ENCODE measurements at places on chromosomes 12 and 14. TPM values are rescaled to one million over a fixed set of nuclear protein-coding genes. Genes with fewer than 3 reads are reported as not detected.

DNA sequence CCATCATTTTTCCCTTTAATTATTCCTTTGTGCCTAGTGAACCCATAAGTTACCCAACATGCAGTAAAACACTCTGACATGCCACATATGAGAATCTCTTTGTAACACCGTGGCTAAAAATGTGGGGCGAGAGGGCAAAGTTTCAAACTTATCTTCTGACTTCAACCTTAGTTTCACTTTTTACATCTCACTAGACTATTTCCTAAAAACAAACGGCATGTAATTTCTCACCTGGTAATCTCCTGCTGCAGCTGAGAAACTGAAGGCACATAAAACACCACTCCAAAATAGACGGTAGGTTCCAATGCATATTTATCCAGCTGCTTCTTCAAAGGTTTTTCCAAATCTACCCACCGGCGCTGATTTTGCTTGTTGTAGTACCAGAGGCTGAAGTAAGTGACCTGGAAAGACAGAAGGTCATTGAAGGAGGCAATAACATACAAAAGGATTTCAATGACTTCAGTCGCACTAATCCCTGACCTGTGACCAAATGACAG lies 37.9 kb downstream of the PTPN21 start:
- no peak for DNase-seq

Gene HELB
- polyA plus RNA-seq, result 3.0 TPM

- no peak for DNase-seq
Measured at GRCh38 chr12:113853491-113853890, 112.6 kb downstream of the RBM19 start.

GRCh38 chr12:28578361-28578760 lies 388.1 kb downstream of the CCDC91 start:
- DNase-seq, result no peak

GRCh38 chr14:96616161-96616721 lies 114.1 kb downstream of the PAPOLA start:
- DNase-seq, result no peak

Gene IRAK3
- 5.9 TPM for polyA plus RNA-seq

- no peak for DNase-seq
Measured at GRCh38 chr12:46839232-46839631, 13.4 kb upstream of the SLC38A4 start.

GRCh38 chr12:108399514-108399913 lies 60.4 kb upstream of the CMKLR1 start:
- DNase-seq, result peak; percentile 36

GRCh38 chr12:100490056-100490455 lies 16.4 kb downstream of the NR1H4 start:
- DNase-seq, result peak; percentile 38

- DNase-seq, result no peak
Measured at GRCh38 chr12:111160350-111161241, 208.3 kb downstream of the PHETA1 start.

DNA sequence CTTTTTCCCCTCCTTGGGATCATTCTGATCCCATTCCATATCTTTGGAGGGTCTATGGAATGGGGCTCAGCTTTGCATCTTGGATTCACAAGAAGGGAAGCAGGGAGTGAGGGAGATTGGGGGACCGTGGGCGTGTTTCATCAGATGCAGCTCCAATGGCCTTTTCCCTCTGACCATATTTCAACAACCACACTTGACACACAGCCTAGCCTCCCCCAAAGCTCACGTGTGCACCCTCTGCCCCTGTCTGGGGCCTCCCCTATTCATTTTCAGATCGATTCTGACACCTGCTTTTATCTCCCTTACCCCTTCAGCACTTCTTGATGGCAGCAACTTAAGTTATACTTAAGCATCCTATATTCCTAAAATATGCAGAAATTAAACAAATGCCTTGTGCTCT lies 126.6 kb downstream of the CHST11 start:
- DNase-seq, result no peak

Gene TSPAN19
- not detected for polyA plus RNA-seq

DNA sequence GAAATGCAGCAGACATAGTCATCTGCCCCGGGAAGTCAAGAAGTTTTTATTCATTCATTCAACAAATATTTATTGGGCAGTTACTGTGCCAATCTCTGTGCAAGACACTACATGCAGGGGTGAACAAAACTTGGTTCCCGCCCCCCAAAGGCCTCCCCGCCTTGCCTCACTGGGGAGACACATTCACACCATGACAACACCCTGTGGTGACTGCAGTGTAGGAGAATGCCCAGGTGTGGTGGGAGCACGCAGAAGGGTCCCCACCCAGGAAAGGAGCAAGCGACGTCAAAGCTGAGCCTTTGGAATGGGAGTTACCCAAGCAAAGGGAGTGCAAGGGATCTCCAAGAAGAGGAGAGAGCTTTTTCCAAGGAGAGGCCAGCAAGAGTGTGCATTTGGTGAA lies 1.6 kb upstream of the AQP6 start:
- DNase-seq, result no peak

DNA sequence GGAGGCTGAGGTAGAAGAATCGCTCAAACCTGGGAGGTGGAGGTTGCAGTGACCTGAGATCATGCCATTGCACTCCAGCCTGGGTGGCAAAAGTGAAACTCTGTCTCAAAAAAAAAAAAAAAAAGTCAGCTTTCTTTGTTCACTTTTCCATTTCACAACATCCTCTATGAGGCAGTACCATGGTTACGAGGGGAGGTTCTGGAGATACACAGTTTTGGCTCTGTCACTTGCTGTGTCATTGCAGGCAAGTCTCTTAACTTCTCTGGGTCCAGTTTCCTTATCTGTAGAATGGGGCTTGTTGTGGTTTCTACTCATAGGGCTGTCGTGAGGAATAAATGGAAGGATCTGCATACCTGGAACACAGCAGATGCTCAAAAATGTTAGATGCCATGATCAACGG lies 75.6 kb upstream of the SLC24A4 start:
- DNase-seq, result no peak

DNA sequence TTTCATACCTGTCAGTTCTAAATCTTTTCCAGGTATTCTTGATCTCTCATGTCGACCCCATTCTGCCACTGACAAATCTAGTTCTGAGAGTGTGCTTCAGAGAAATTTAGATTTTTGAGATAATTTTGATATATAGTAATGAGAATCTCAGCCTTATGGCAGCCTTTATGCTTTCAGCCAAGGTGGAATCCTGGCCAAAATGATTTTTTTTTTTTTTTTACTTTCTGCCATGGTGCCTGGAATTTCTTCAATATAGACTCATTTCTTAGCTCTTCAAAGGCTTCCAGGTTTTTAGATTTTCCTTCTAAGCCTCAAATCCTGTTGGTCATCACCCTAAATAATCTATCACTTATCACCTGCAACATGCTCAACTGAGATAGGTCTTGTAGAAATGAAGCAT lies 926.6 kb downstream of the NRXN3 start:
- no peak for DNase-seq

DNA sequence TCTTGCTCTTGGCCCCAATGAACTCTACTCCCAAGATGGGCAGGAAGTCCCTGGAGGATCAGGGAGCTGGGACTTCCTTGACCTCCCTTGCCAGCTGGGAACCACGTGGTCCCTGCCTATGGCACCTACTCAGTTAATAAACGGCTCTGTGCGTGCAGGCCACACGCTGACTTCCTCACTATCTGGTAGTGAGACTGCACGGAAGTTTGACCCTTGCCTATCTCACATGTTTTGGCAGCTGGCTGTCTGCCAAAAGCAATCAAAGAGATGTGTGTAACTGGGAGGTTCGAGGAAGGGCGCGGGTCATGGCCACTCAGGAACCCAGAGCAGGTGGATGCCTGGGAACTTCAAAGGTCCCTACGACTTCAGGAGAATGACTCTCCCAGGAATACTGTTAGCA lies 57.9 kb downstream of the RFLNA start:
- no peak for DNase-seq

DNA sequence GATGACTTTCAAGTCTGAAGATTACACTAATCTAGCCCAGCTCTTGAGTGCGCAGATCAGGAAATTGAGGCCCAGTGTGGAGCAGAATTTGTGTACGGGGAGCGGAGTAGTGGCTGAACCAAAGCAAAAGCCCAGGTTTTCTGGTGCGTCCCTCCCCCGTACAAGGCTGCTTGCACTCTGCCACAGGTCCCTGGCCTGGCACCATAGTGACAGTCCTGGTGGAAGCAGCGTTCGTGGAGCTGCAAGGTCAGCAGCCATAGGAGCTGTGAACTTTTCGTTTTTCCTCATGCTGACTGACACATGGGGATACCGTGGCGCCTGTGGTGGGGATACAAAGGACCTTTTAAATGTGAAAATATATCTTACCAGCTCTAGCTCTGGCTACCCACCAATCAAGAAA lies 1.7 kb downstream of the EVL start:
- DNase-seq, result no peak

GRCh38 chr12:27119797-27120196 lies 37.4 kb upstream of the C12orf71 start:
- no peak for DNase-seq

DNA sequence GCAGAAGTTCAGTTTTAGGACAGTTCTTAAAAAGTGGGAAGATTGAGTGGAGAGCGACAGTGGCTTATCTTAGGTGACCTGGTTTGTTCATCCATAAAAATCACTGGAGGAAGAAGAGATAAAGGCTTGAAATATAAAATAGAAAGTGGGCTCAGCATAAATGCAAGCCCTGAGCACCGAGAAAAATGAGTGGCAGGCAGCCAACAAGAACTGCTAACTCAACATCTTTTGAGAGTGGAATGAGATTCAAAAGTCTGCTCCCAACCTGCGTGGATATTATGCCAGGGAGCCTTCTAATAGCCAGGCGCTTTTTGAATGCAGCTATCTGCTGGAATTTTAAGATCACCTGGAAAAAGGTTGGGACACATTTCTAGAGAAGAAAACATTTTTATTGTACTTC lies 666.5 kb downstream of the FLRT2 start:
- DNase-seq, result peak; percentile 12

GRCh38 chr14:23610090-23610814 lies 25.9 kb upstream of the DHRS2 start:
- DNase-seq, result no peak

DNA sequence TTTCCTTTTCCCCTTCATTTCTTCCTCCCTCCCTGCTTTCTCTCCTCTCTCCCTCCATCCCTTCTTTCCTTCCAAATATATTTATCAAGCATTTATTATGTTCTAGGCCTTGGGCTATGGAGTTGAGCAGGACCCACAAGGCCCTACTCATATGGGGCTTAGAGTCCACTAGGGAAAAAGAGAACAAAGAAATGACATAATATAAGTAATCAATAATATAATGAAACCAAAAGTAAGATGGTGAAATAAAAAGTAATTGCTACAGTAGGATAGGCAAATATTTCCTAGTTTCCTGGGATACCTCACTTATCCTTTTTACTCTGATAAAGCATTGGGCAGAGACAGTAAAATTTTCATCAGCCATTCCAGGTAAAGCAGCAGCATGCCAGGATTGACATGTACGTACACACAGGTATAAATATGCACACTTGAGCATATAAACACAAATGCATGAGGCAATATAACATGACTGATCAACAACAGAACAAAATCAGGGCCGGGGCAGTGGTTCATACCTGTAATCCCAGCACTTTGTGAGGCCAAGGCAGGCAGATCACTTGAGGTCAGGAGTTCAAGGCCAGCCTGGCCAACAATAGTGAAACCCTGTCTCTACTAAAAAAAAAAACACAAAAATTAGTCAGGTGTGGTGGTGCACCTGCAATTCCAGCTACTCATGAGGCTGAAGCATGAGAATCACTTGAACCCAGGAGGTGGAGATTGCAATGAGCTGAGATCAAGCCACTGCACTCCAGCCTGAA lies 35.5 kb upstream of the CSRP2 start:
- DNase-seq, result no peak

GRCh38 chr14:92121670-92122350 lies at the start of the genes CPSF2 and NDUFB1:
TSS of gene CPSF2 (plus strand) at chr14:92121969. CDS start at chr14:92130985, 9,016 bp downstream.
TSS of gene NDUFB1 (minus strand) at chr14:92121706. CDS start at chr14:92117637, 4,069 bp downstream.
- DNase-seq, result peak; percentile 86

GRCh38 chr12:88472775-88473174 lies 107.5 kb downstream of the KITLG start:
- no peak for DNase-seq

DNA sequence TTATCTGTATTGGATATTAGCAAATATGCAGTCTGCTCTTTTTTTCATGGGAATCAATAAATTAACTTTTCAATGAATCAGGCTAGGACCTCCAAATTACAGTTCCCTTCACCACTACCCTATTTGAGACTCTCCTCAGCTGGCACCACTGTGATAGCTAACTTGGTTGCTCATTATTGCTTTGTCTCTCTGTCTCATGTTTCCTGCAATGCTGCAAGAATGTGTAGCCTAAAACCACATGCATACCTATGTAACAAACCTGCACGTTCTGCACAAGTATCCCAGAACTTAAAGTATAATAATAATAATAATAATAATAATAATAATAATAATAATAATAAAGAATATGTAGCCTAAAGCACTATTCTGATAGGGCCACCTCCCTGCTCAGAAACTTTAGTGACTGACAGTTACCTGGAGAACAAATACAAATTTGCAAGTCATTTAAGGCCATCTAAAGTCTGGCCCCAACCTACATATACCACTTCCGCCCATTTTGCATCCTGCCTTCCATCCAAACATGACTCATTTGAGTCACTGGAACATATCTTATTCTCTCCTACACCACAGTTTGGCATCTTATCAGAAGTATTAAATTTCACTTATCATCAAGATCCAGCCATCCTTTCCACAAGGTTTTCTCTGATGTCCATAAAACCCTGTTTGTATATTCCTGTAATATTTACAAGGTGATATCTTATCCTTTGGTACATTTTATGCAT lies 215.1 kb downstream of the LRRK2 start:
- no peak for DNase-seq

- no peak for DNase-seq
Measured at GRCh38 chr12:95413576-95413975, 60.4 kb upstream of the METAP2 start.

- DNase-seq, result no peak
Measured at GRCh38 chr12:53956914-53957536, 2.3 kb downstream of the HOXC12 start.

All from hindlimb muscle (tissue), 1 donor.